Endodermal cell (in vitro differentiated cells): ENCODE measurements at places on chromosomes 7 and 10. TPM values are rescaled to one million over a fixed set of nuclear protein-coding genes. Genes with fewer than 3 reads are reported as not detected.

Gene C10orf105
- 0.19 to 0.57 TPM (median 0.33 TPM) in 3 replicates for total RNA-seq

Gene ENTPD1
- 2.0 to 3.9 TPM (median 2.7 TPM) in 3 replicates for total RNA-seq

Gene GJC3
- 0.46 to 0.87 TPM (median 0.82 TPM) in 3 replicates for total RNA-seq

Gene MUC3A
- 24.1 and 26.0 TPM in 2 replicates for total RNA-seq

Gene REEP3
- total RNA-seq: 25.6 to 34.1 TPM (median 33.0 TPM) in 3 replicates

Gene CALY
- 0.63 to 1.2 TPM (median 0.75 TPM) in 3 replicates for total RNA-seq

Gene FAM25G
- not detected in 3 replicates for total RNA-seq

Gene LIPK
- total RNA-seq: not detected in 2 replicates

Gene LFNG
- total RNA-seq: 46.4 and 47.2 TPM in 2 replicates

Gene SPDYE2B
- not detected in 2 replicates for total RNA-seq

Gene MACC1
- total RNA-seq: 2.0 to 2.7 TPM (median 2.3 TPM) in 3 replicates

Gene DUS4L
- 12.7 to 18.0 TPM (median 15.9 TPM) in 3 replicates for total RNA-seq

Gene OR6B1
- total RNA-seq: not detected in 2 replicates

Gene NANOS1
- 0.71 to 0.90 TPM (median 0.73 TPM) in 3 replicates for total RNA-seq

Gene GPRIN2
- total RNA-seq: 16.9 to 26.0 TPM (median 25.2 TPM) in 3 replicates

Gene ADAM22
- 8.1 and 10.9 TPM in 2 replicates for total RNA-seq

Gene HOXA6
- total RNA-seq: not detected in 3 replicates

Gene SNX10
- 19.3 to 23.2 TPM (median 21.1 TPM) in 3 replicates for total RNA-seq

Gene PITX3
- 0.40 TPM in 1 of 3 replicates, not detected in the others for total RNA-seq

Gene RSU1
- total RNA-seq: 30.1 to 39.5 TPM (median 39.4 TPM) in 3 replicates

Gene CREB3L2
- total RNA-seq: 51.7 to 80.2 TPM (median 72.3 TPM) in 3 replicates

Gene DTX2
- 34.1 and 40.4 TPM in 2 replicates for total RNA-seq

Gene NPC1L1
- 2.7 to 3.1 TPM (median 2.9 TPM) in 3 replicates for total RNA-seq

Gene TDRD1
- total RNA-seq: 0.09 and 0.23 TPM in 2 replicates

Gene C10orf67
- total RNA-seq: not detected in 2 replicates

Gene ADCYAP1R1
- total RNA-seq: 1.6 and 2.1 TPM in 2 replicates

Gene P4HA1
- 46.9 to 386 TPM (median 50.9 TPM) in 3 replicates for total RNA-seq

Gene CCDC3
- total RNA-seq: 4.2 to 5.1 TPM (median 4.6 TPM) in 3 replicates

Gene NPTX2
- 0.97 and 1.3 TPM in 2 replicates for total RNA-seq
